HuH-7 (cell line): ENCODE measurements at places on chromosomes 7 and 10.

DNA sequence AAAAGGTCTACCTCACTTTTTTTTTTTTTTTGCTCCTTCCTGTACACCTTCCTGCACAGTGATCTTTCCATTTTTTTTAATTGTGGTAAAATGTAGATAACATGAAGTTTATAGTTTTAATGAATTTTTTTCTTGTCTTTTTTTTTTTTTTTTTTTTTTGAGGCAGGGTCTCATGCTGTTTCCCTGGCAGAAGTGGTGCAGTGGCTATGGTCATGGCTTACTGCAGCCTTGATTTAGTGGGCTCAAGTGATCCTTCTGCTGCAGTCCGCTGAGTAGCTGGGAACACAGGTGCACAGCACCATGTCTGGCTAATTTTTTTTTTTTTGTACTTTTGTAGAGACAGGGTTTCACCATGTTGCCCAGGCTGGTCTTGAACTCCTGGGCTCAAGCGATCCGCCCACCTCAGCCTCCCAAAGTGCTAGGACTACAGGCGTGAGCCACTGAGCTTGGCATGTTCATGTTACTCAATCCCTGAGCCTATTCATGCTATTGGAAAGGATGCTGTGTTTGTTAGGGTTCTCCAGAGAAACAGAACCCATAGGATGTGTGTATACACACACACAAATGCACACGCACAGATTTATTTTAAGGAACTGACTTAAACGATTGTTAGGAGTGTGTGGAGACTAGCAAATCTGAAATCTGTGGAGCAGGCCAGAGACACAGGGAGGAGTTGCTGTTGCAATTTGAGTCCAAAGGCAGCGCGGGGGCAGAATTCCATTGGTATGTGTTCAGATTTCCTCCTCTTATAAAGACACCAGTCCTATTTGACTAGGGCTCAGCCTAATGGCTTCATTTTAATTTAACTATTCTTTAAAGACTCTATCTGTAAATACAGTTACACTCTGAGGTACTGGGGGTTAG is 29.1 kb downstream of the GALNT11 start:
- no peak for DNase-seq

GRCh38 chr10:77911535-77912123 is 14.9 kb downstream of the DLG5 start:
- DNase-seq: peak; percentile 39

- no peak for DNase-seq
Measured at GRCh38 chr7:25759748-25760147, 392.2 kb upstream of the NFE2L3 start.

DNA sequence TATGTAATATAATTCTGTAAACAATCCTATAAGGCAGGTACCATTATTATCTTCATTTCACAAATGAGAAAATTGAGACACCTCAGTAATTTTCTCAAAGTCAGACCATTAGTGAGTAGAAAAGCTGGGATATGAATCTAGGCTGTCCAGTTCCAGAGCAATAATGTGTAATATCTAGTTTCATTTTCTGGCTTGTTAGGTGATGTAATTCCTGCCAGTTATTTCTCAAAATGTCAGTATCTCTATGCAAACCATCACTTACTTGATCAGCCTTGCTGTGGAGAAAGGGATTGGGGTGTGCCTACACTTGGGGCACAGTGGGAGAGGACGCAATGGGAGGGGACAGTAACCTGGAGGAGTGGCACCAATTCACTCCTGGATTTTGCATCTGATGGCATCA is 157.5 kb downstream of the LYZL1 start:
- DNase-seq: no peak

DNA sequence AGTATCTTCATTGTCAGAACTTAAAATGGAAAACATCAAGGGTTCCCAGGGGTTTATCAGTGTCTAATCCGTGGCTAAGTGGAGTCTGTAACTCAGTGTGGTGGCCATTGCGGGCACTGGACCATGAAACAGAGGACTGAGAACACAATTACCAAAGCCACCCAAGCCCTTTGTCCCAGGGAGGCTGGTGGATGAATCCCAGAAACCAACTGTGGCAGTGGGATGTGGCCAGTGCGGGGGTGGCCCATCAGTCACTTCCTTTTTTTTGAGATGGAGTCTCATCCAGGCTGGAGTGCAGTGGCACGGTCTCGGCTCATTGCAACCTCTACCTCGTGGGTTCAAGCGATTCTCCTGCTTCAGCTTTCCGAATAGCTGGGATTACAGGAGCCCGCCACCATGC is 61.8 kb downstream of the TACC2 start:
- DNase-seq: no peak

GRCh38 chr7:127447326-127447945 is 54.9 kb upstream of the ZNF800 start:
- DNase-seq: peak; percentile 30

GRCh38 chr10:1406967-1407945 is 330.1 kb downstream of the ADARB2 start:
- DNase-seq: no peak

DNA sequence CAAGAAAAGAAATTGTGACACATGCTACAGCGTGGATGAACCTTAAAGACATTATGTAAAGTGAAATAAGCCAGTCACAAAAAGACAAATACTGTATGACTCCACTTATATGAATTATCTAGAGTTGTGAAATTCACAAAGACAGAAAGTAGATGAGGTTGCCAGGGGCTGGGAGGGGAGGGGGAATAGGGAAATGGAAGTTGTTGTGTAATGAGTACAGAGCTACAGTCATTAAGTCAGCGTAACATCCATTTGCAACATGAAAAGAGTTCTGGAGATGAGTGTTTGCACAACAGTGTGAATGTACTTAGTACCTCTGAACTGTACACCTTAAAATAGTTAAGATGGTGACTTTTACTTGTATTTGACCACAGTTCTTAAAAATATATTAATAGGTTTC is 112.1 kb upstream of the CDK1 start:
- no peak for DNase-seq

GRCh38 chr10:13788711-13789447 is 202.1 kb downstream of the PRPF18 start:
- DNase-seq: no peak

GRCh38 chr7:28645866-28646265 is 233.5 kb downstream of the CREB5 start:
- DNase-seq: no peak

GRCh38 chr10:78224602-78225001 is 190.9 kb downstream of the RPS24 start:
- DNase-seq: no peak

DNA sequence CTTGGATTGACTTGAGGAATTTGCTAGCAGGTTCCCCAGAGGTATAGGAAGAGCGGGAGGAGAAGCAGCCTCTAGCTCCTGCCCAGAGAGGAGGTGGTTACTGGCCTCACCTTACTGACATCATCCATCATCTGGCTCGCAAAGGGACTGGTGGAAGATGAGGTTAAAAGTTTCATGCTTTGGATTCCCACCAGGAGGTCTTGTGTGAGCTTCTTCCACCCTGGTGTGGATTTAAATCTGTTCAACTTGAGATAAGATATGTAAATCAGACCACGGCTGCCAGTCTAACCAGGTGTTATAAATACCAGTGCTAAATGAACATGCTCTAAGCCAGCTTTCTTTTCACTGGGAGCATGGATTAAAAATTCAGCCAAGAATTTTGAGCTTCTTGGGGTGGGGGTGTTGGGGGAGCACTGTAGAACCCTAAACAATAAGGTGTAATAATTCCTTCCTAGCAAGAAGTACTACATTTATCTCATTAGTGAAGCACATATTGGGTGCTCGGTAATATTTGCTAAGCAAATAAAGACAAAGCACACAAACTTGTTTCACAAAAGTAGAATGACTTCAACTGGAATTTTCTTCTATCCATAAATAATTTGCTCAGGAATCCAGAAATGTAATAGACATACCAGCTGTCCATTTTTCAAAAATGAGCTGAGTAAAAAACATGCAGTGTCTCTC is 7.8 kb downstream of the PROSER2 start:
- DNase-seq: peak; percentile 53

- DNase-seq: peak; percentile 5
Measured at GRCh38 chr10:108544500-108545120, 1378.7 kb downstream of the XPNPEP1 start.

DNA sequence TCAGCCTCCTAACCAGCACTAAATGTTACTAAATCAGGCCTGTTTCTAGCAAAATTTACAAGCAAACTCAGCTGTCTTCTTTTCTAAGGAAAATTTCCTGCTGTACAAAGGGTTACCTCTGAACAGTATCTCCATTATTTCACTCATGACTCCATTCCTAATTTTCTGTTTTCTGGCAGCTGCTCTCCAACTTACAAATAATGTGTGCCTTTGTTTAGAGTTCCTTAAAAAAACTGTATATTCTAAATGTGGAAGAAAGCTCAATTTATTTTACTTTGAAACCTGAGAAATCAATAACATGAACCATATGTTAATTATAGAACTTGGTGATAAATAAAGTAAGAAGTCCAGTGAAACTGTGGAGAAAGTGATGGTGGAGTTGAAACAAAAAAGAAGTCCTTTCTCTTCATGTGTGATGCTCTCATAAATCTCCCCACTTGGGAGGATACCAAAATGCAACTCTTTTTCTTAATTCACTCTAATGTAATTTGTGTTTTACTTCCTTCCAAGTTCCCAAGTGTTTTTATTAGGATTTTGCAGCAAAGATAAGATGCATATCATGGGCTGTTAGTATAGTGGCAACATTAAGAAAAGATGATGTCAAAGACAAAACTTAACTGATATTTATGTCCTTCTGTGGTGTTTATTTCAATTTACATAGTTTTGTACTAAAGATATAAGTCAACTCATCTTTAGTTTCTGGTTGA is 74.8 kb downstream of the CDK6 start:
- DNase-seq: no peak

DNA sequence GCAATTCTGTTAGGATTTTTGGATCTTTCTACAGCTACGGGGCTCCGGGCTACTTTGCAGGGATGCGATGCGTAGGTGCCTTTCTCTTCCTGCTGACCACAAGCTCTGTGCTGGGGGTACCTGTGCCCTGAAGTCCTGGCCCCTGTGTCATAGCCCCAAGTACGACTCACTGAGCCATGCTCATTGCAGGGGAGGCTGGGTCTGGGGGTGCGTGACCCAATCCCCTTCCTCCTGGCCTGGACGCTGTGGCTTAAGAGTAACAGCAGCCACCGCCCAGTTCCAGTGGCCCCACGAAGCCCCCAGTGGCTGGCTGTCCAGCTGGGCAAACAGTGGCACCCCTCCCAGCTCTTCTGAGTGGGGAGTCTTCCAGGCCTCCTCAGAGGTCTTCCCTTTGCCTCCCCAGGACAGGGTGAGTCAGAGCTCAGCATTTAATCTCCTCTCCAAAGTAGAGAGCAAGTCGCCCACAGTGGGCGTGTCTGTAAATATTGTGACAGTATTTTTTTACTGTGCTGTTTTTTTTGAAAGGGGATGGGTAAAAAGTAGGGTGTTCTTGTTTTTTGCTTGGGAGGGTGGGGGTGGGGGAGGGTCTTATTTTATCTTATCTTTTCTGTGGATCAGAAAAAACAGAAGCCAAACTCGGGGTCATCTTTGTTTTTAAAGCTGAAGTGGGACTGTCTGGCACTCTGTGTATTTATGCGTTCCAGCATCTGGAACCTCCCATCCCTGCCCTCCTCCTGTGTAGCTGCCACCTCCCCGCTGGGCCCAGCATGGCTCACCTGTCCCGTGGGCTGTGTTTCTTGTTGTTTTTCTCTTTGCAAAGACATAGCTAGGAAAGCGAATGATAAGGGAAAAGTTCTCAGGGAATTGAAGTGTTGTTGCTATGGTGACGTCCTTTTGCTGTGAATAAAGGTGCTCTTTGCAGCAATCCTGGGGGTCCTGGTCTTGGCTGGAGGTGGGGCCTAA is 8.2 kb downstream of the LFNG start:
- DNase-seq: peak; percentile 73

DNA sequence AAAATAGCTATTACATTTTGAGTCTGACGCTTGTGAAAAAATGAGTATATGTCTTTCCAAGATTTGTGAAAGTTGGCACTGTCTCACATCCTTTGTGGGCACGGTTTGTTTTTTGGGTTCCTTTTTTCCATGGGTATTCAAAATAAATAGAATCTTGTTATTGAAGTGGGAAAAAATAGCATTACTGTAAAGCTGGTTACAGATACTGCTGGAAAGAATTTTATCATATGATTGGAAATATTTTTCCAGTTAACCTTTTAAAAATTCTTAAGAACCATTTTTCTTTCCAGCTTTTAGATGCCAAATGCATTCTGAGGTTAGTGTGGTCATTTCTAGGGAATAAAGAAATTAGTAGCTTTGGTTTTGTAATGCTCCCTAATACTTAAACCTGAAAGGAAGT is 11.4 kb downstream of the NET1 start:
- no peak for DNase-seq

DNA sequence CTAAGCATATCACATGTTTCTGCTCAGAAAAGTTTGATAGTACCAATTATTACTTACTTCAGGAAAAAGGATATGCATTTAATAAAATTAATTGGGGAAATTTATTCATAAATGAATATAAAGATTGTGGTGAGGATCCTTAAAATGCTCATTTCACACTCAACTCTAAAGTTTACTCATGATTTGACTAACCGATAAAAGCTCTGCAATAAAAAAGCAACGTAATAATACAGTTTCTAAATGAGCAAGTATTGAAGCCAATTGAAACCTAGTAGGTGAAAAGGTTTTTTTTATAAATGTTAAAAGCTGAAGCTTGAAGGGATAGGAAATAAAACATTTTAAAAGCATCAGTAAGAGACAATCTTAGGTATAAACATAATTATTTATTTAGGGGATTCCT is 308.3 kb upstream of the STEAP1 start:
- no peak for DNase-seq

DNA sequence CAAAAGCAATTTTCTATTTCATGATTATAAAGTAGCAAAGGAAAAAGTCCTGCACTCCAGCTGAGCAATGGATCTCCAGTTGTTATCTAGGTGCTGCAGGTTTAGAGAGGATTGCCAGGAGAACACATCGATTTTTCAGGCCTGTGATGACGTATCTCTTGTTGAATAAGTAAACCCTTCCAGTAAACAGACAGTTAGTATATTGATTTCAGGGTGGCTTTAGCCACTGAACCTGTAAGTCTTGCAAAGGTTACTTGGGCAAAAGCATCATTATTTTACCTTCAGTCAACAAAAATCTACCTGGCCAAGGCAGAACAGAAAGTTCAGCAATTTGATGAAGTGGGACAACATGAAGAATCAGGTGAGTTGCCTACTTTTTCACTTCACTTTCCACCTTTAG is 12.3 kb downstream of the EGFR start:
- DNase-seq: no peak

GRCh38 chr10:90372451-90372850 is 485.4 kb downstream of the HTR7 start:
- no peak for DNase-seq

DNA sequence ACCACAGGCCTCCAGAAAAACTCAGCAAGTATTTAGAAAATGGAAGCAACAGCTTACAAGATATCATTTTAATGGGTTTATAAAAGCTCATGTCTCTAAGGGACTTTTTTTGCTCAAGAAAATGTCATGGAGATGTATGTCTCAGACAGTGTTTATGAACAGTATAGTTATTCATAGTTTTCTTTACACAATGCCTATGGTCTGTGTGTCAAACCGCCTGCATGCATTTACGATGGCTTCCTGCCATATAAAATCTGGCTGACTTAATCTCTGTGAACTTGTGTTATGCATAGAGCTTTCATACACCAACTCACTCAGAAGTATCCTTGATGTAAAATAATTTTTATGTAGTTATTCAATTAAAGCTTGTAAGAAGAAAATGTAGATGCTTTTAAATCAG is 1314.2 kb upstream of the LRRTM3 start:
- DNase-seq: no peak

- no peak for DNase-seq
Measured at GRCh38 chr10:120803972-120804371, 47.2 kb upstream of the WDR11 start.
